Trophoblast cell (in vitro differentiated cells and primary cell): ENCODE measurements at places on chromosomes 11 and 22.

- DNase-seq = no peak
Observed at GRCh38 chr11:112614605-112615004, 346.6 kb upstream of the NCAM1 start.

- no peak for DNase-seq
Observed at GRCh38 chr11:69178819-69179482, 23.2 kb downstream of the SMIM38 start.

- no peak for DNase-seq
Observed at GRCh38 chr11:1744891-1745700, 5.3 kb downstream of the IFITM10 start.

- no peak for DNase-seq
Observed at GRCh38 chr22:42877597-42878340, 20.7 kb upstream of the ARFGAP3 start.

GRCh38 chr11:119644502-119644901 lies 84.5 kb downstream of the NECTIN1 start:
- DNase-seq = no peak

- no peak for DNase-seq
Observed at GRCh38 chr11:15216678-15217077, 102.0 kb downstream of the INSC start.

- DNase-seq = no peak
Observed at GRCh38 chr22:36456464-36456845, 25.0 kb downstream of the TXN2 start.

DNA sequence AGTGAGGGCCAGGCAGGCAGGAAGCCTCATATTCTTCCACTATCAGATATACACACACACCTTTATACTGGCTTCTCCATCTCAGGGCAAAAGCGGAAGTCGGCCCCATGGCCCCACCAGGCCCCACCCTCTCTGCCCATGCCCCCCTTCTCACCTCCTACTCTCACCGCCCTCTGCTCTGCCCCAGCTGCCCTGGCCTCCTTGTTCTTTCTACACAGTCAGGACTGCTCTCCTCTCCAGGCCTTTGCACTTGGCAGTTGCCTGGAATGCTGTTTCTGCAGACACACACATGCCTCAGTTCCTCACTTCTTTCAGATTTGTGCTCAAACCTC lies 25.3 kb downstream of the OTOG start:
- DNase-seq = no peak

GRCh38 chr11:1823376-1824220 lies 11.2 kb upstream of the SYT8 start:
- no peak for DNase-seq

GRCh38 chr11:119479685-119480275 lies 56.8 kb upstream of the THY1 start:
- DNase-seq = peak; percentile 37

DNA sequence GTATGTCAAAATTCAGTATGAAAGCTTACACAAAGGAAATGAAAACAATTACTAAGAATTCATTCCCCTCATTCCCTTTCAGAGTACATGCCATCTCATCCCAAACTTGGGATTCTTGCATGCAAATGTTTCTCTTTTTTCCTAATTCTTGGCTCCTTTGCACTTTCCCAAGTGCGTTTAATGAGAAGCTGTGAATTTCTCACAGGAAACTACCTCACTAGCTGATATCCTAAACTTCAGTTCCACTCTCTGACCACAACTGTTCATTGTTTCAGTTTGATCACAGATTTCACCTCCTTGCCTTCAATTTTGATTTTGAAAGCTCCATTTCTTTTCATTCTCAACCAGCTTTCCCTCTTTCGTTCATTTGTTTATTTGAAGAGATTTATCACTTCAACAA lies 5.9 kb upstream of the ARL14EP start:
- no peak for DNase-seq

DNA sequence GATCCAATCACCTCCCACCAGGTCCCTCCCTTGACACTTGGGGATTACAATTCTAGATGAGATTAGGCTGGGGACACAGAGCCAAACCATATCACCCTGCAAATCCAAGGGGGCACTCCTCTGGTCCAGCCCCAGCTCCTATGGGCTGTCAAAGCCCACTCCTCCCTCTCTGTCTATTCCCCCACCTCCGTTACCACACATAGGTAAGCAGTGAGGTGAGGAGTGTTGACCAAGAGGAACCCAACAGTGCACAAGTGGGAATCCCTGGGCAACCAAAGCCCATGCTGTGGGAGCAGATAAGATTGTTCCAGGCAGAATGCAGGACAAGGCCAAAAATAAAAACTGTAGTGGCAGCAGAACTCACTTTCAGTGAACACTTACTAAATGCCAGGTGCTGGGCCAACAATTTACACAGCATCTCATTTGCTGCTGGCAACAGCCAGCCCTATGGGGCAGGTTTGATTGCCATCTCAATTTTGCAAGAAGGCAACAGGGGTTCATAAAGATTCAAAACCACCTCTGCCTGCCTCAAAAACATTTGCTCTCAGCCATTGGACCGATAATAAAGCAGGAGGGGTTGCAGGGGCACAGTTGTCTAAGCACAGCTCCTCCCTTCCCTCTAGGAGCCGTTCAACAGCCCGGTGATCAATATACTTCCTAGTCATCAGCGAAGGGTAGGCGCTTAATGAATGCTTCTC lies 8.9 kb downstream of the SDF2L1 start:
- no peak for DNase-seq

DNA sequence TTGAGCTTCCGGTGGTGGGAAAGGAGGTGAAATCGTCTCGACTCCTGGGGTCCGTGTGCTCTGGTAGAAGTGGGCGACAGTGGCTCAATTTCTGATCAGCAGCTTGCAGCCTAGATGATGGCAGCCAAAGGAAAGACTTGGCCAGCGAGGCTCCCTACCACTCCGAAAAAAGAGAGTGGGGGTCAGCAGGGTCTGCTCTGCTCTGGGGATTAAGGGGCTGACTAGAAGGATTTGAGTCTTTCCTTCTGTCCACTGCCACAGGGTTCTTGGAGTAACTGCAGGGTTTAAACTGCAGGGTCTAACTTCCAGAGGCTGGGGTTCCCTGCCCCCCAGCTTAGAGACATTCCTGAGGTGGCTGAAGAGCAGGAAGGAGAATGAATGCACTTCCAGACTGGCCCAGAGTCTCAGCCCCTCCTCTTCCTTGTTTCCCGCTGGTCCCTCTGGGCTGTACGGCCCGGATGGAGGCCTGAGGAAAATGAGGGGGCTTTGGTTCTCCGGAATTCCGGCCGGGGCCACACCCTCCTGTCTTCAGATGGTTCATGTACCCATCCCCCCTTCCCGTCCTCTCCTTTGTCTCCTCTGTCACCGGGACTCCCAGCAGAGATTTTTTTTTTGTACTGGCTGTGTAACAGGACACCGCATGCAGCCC lies 907 bp downstream of the SERPINH1 start:
- peak; percentile 45 for DNase-seq

DNA sequence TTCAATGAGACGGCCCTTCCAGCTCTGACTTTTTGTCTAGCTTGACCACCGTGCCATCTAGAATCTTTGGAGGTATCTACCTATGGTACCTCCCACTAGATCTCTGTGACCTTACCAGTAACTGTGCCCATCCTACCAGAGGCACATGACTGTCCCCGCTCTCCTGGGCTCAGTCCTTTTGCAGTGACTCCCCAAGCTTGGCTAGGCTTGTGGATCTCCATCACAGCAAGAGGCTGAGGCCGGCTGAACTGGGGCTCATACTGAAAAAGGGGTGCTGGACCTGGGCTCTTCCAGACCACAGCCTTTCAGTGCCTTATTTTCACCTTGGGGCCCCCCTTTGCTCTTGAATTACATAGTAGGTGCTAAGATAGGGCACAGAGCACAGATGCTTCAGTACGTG lies 27.3 kb downstream of the RELT start:
- no peak for DNase-seq

GRCh38 chr11:86103808-86104207 lies 34.9 kb upstream of the PICALM start:
- no peak for DNase-seq

GRCh38 chr11:134562941-134563471 lies 151.0 kb upstream of the B3GAT1 start:
- no peak for DNase-seq

- DNase-seq = no peak
Observed at GRCh38 chr22:24429411-24430365, 2.3 kb downstream of the ADORA2A start.

GRCh38 chr11:63022441-63022840 lies 6.8 kb upstream of the SLC22A8 start:
- DNase-seq = no peak

GRCh38 chr11:77151804-77152509 lies 23.9 kb downstream of the MYO7A start:
- no peak for DNase-seq

- DNase-seq = no peak
Observed at GRCh38 chr22:38959590-38959989, 2.2 kb downstream of the APOBEC3A start.

DNA sequence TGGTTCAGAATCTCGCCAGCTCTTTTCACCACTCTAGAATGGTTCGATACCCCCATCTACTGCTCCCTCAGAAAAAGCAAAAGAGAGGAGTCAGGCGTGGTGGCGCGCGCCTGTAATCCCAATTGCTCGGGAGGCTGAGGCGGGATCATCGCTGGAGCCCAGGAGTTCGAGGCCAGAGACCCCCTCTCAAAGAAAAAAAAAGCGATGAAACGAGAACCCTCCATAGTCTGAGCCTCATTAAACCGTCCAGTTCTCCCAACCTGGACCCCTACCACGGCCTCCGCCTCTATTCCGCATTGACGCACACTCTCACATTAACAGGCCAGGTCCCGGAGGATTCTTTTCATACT lies 439 bp downstream of the SPA17 start:
- DNase-seq = no peak

DNA sequence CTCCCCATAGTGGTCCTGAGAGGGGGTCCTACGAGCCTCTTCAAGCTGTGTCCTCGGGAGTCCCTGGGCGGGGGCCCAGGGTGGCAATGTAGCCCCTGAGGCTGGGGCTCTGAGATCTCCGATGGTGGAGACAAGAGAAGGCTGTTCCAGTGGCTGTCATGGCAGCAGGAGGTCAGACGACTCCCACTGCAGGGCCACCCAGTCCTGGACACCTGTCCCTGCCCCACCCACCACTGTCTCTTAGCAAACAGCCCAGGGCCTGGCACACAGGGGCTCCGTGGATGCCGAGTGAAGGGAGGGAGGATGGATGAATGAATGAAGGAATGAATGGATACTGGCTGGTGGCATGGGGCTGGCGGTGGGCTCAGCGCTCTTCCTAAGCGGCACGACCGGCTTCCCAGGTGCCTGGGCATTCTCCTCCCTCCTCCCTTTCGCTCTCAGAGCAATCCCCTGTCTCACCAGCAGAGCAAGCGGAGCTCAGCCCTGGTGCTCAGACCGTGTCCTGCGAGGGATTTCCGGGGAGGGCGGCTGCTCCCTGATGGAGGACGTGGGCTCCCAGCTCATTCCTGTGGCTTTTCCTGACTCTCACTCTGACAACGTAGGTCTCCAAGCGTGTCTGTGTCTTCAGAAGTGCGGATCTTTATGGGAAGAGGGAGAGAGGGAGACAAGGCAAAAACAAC lies 1272.6 kb downstream of the BRD1 start:
- no peak for DNase-seq

GRCh38 chr11:18836417-18836816 lies 44.8 kb upstream of the PTPN5 start:
- no peak for DNase-seq

GRCh38 chr11:121134741-121135312 lies 33.8 kb downstream of the TECTA start:
- DNase-seq = no peak

DNA sequence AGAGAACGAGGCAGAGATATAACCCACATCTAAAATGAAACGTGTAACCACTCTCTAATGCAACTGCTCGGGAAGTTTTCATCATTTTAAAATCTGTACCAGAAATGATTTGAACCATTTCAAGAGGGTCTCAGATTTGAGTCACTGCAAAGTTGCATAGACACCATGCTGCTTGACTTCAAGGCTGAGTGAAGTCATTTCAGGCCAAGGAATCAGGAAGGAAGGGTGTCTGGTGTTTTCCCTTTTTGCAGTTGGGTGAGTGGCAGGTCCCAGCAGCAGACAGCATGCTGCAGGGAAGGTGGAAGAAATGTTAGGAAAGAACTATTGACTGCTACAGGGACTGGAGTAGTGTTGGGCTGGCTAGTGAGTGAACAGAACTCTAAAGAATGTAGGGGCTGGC lies 16.5 kb downstream of the TANGO2 start:
- no peak for DNase-seq

- no peak for DNase-seq
Observed at GRCh38 chr11:34278693-34279297, 79.0 kb downstream of the ABTB2 start.

- no peak for DNase-seq
Observed at GRCh38 chr11:9955391-9955790, 291.5 kb downstream of the SWAP70 start.

DNA sequence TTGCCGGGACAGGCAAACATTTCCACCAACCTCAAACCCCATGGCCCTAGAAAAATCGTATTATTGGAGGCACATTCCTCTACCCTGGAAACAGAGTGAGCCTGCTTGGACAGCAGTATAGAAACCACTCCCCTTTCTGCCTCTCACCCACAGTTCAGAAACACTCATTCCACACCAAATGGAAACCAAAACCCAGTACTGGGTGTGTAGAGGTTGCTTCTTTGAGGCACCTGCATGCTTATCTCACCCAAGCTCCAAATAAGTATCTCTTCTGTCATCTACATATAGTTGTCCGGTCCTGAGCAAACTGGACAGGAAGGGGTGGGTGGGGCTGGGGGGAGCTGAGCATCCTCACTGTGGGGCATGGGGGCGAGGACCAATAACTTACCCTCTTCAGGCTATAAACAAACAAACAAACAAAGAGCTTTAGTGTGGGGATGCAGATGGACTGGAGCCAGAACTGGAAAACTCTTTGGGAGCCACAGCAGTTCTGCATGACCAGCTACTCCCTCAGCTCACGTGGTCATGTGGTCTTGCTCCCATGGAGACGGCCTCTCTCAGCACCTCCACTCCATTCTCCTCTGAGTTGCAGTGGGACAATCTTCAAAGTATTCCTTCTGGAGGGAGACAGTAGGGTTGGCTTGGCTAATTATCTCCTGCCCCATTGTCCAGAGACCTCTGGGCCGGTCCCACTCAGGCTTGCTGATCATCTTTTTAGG lies 1.0 kb upstream of the PLAAT2 start:
- no peak for DNase-seq

DNA sequence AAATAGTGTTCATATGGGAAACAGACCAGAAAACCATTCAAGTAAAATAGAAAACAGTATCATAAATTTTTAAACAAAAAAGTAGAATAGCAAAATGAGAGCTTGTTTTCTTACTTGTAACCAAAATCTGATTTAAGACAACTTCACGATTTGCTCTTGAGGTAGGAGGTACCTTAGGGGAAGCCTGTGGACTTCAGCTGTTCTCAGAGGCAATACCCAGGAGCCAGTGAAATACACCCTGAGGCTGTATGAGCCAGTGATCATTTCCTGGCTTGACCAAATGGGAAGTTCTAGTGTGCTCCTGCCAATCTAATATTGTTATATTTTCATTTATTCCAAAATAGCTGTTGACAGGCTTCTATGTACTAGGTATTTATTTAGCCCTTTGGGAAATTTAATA lies 104.8 kb downstream of the ARHGAP42 start:
- no peak for DNase-seq

- no peak for DNase-seq
Observed at GRCh38 chr11:95412074-95412473, 181.1 kb upstream of the SESN3 start.

GRCh38 chr11:100687054-100687629 lies at the start of gene ARHGAP42:
TSS of gene ARHGAP42 (plus strand) at chr11:100687288. CDS start at chr11:100687679, 391 bp downstream.
- peak; percentile 52 for DNase-seq
